Calu3 (cell line): ENCODE measurements at places on chromosomes 4 and X. TPM values are rescaled to one million over a fixed set of nuclear protein-coding genes. Genes with fewer than 3 reads are reported as not detected.
A peak's percentile ranks its signal among the peaks of the same experiment; 100 is the strongest.

DNA sequence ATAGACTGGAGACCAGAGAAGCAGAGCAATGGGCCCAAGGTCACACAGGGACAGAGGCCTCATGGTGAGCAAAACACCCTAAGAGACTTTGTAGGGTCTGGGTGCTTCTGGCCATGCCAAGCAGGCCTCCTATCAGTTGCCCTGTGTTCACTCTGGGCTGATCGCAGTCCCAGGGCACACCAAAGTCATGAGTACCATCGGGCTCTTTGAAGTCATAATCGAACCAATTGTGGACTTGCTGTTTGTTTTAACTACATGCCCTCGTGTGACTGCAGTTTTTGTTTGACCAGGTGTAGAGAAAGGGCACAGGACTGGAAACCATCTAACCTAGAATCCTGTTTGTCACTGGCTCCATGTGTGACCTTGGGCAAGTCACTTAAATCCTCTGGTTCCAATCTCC is 172.5 kb upstream of the CPEB2 start:
- DNase-seq: no peak
- H3K27me3 ChIP-seq: no peaks in the 10 kb centered on the region
- H3K36me3 ChIP-seq: no peaks in the 10 kb centered on the region
- no peak overlapping the region for H3K4me3 ChIP-seq
- no peak overlapping the region for H3K27ac ChIP-seq

GRCh38 chrX:86829786-86830185 is 681.5 kb downstream of the DACH2 start:
- DNase-seq: no peak
- no peak overlapping the region for H3K4me3 ChIP-seq
- no peaks in the 10 kb centered on the region for H3K27me3 ChIP-seq
- no peaks in the 10 kb centered on the region for H3K36me3 ChIP-seq

DNA sequence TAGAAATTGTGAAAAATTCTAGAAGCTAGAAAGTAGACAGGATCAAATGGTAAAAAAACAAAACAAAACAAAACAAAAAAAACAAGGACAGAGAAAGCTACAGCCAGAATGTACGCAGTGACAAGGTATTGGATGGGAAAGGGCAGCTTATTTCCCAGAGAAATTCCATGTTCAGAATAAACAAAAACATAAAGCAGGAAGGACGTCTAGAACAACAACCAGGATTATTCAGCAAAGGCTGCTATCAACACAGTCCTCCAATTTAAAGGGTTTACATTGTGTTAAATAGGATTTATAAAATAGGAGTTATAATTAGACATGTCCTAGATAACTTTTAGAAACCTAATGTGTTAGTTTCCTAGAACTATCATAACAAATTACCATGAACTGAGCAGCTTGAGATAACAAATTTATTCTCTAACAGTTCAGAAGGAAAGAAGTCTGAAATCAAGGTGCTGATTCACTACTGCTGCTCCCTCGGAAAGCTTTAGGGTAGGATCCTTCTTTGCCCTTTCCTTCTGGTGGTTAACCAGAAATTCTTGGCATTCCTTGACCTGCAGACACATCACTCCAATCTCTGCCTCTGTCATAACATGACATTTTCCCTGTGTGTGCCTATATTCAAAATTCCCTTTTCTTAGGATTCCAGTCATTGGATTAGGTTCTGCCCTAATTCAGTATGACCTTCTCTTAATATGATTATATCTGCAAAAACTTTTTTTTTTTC is 175.6 kb downstream of the SNCA start:
- no peak overlapping the region for H3K27ac ChIP-seq
- no peak for DNase-seq
- H3K27me3 ChIP-seq: no peaks in the 10 kb centered on the region
- H3K4me3 ChIP-seq: no peak overlapping the region
- H3K36me3 ChIP-seq: no peaks in the 10 kb centered on the region

DNA sequence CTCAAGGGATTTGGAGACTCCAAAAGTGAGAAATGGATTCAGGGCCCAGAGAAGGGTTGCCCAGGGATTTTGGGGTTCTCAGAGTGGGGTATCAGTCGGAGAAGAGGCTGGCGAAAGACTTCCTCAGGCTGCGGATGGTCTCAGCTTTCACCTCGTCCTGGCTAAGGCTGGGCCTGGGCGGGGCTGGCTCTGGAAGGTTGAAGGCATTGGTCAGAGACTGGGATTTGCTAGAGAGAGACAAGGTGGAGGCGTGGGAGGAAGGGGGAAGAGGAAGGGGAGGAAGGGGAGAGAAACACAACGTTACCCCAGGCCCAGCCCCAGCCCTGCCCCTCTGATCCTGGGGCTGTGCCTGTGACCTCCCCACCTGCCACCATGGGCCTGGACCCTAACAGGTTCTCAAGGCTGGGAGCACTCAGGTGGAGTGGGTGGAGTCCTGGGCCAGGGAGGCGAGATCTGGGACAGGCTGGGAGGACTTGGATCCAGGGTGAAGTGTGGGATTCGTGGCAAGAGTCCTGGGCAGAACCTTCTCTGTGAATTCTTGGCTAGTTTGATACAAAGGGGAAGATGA is 9.4 kb upstream of the TIMP1 start:
- DNase-seq: no peak
- peaks cover 23% of the 10 kb centered on the region for H3K4me1 ChIP-seq
- H3K4me3 ChIP-seq: no peak overlapping the region
- peak overlapping the region; percentile 38 for H3K27ac ChIP-seq

NOX1 gene
- not detected in 2 replicates for total RNA-seq
